ENCODE measurements at places on chromosomes 16 and 17.

DNA sequence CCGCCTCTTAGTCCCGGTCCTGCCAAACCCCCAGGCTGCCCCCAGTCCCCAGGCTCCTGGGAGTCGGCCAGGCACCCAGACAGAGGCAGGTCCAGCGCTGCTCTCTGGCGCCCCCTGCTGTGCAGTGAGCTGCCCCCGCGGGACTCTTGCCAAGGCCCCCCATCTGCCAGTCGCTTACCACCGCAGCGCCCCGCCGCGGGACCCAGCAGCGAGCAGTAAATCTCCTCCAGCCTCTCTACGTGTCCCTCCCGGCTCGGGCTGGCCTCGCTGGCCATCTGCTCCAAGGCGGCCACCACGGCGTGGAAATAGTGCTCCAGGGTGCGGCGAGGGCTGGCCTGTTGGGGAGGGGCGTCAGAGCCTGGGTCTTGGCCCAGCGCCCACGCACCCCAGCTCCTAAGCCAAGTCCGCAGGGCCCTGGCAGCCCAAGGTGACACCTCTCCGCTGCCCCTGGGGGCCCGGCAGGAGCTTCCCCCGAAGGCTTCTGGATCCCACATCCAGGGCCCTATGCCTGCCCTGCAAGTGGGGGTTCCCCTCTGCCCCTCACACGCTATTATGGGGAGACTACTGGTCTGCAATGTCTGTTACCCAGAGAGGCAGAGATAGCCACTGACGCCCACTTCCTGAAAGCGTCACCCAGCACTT, 33.7 kb upstream of the MFSD6L start:
- peak; percentile 94 for DNase-seq

GRCh38 chr16:73177729-73178295, 129.9 kb upstream of the ZFHX3 start:
- DNase-seq: no peak

- no peak for DNase-seq
Measured at GRCh38 chr16:79407005-79407404, 193.5 kb downstream of the MAF start.

DNA sequence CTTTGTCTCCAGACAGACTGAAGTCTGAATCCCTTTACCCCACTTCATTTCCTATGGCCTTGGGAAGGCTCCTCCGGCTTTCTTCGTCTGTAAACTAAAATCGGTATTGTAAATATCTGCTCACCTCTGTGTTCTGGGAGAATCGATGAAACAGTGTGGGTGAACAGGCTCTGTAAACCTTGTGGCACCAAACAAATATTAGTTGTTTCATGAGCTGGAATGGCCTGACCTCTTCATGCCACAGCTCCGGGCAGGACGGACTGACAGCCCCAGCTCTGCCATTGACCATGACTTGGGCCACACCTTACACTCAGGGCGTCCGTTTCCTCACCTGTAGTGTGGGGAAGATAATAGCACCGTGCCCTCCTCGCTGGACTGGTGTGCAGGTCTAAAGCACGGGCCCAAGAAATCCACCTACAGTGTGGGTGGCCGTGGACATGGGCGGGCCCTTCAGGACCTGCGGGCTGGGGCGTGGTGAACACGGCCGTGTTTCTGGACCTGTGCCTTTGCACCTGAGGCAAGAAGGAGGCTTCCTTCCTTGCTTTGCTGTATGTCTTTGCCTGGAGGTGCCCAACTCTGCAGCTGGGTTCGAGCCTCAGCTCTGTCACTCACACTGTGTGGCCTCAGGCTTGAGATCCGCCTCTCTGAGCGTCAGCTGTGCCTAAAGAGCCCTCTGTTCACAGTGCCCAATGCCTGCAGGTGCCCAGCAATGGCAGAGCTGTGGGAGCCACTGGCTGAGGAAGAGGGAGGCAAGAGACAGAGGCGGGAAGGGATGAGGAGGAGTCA, 6.1 kb upstream of the OSGIN1 start:
- DNase-seq: no peak

GRCh38 chr17:44309472-44309871, 1.1 kb downstream of the RUNDC3A start:
- DNase-seq: peak; percentile 23

- no peak for DNase-seq
Measured at GRCh38 chr17:43410557-43411368, 12.0 kb downstream of the ARL4D start.

Measured in WERI-Rb-1 (cell line).